ENCODE measurements at places on chromosomes 3 and 15.

- DNase-seq = peak; percentile 92
These were observed 37.3 kb upstream of the NDUFB4 start for GRCh38 chr3:120558771-120559241.

- no peak for DNase-seq
These were observed 2.0 kb downstream of the EPHB3 start for GRCh38 chr3:184563561-184563925.

- no peak for DNase-seq
These were observed 6.2 kb downstream of the HDC start for GRCh38 chr15:50259276-50259675.

GRCh38 chr3:52978109-52978754 is 67.6 kb downstream of the SFMBT1 start:
- no peak for DNase-seq

DNA sequence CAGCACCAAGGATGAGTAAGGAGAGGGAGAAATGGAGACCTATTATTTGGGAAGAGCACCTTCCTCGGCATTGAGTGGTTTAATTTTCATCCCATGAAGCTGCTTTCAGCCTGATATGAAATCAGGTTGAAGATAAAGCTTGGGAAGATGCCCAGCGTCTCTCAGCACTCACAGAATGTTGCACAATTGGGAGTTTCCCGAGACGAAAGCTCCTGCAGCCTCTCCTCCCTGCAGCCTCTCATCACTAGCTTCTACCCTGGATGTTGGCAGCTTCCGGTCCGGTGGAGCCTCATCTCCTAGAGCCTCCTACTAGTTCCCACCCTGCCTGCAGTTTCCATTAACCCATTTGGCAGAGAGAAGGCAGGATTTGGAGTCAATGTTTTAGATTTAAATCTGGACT is 40.3 kb downstream of the EDEM1 start:
- DNase-seq = no peak

- no peak for DNase-seq
These were observed 88.3 kb upstream of the COL8A1 start for GRCh38 chr3:99549957-99550603.

DNA sequence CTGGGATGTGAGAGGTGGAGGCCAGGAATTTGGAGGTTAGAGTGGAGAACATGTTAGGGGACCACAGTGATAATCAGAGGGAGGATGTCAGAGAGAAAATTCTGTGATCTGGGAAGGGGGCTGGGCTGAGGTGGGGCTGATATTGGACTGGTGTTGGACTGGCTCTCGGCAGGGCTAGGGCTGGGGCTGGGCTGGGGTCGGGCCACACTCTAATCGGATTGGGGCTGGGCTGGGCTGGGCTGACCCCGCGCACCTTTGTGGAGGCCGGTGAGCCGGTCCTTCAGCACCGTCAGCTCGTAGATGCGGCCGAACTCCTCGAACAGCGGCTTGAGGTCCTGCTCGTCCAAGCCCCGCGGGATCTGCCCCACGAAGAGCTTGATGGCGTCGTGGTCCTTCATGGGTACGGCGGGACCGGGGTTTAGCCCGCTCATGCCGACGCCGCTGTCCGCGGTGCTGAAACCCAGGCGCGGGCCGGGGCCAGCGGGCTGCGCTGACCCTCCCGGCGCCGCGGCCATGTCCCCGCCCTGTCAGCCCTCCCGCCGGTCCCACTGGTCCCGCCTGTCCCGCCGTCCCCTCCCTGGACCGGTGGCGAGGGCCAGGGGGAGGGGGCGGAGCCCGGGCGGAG is 485 bp downstream of the CELF6 start:
- no peak for DNase-seq

DNA sequence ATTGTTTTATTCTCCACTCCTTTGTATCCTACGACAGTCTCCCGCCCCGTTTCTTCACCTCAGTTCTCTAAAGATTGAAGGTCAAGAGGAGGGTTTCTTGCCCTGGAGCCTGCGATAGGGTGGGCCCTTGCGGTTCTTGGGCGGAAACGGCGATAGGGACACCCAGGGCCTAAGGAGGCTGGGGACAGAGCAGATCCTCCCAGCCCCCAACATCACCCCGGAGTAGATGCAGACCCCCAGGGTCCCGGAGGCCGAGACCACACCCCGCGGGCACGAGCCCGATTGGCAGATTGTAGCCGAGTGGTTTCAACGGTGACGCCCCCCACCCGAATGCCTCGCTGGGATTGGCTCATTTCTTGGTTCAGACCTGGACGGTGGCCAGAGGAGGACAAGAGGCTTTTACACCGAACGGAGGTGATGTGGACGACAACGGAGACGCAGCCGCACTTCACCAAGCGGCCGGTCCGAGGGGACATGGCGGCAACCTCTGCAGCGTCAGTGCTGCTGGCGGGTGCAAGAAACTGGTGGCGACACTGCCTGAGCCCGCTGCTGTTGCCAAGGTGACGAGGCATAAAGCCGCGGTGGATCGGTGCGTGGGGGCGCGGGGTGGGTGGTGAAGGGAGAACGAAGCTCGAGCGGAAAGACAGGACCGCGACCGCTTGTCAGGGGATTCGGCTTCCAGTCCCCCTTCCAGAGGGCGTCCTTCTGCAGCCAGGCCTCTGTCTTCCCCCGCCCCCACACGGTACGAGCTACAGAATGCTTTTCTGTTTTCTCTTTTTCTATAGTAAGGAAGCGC is 19.0 kb upstream of the MCF2L2 start:
- peak; percentile 99 for DNase-seq

DNA sequence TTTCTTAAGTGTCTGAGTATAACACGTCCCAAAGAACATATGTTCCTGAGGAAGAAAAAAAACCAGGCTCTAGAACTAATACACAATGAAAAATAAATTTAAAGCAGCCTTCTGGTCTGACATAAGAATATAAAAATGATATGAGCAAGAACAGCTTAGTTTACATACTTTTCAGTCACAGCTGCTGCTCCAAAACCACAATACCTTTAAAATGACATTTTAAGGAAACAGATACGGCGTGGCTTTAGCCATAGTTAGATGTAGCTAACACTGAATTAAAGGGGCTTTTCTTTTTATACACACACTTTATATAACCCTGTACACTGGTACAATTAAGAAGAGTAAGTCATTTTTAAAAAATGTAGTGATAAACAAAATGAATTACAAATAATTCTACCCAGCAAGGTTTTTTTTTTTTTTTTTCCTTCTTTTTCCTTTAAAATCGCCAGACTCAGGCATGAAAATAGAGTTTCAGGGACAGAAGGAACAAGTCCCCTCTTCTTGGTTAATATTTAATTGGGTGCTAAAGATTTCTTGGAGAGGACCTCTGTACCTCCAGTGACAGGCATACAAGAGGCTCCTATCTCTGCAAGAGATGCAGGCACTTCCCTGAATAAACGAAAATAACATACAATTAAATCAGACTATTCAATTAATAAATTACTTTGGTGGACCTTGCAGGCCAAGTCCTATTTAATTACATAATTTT is 265.6 kb downstream of the FOXP1 start:
- no peak for DNase-seq

GRCh38 chr15:80231371-80231770 is 20.6 kb downstream of the CTXND1 start:
- DNase-seq = no peak

DNA sequence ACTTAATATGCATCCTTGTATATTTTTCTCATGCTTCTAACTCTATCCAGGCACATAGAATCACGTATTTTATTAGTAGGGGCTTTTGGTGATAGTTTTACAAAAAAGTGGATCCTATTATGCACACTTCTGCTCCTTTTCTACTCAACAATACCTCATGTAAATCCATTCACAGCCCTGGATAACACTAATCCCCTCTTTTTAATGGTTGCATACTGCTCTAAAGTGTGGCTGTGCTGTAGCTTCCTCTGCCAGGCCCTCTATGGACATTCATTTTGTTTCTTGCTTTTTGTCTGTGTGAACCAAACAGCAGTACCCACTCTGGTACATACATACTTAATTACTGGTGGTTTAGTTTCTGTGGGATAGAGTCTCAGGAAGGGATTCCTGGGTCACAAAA is 51.3 kb upstream of the SCAANT1 start:
- no peak for DNase-seq

DNA sequence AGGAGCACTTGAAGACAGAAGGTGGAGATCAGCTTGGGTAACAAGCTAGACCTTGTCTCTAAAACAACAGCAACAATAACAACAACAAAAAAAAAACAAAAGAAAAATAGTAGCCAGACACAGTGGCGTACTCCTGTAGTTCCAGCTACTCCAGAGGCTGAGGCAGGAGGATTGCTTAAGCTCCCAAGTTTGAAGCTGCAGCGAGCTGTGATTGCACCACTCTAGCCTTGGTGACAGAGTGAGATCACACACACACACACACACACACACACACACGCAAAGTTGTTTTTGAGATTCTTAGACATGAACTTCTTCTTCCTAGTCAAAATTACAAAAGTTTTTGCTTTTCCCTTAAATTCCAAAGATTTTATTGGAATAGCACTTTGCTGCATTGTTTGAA is 93.0 kb upstream of the IGSF10 start:
- DNase-seq = no peak

All from NCI-H1105 treated with DMSO at 0.1 percent for 48 hours (cell line).